ENCODE measurements at places on chromosomes 16 and 17.
A peak's percentile ranks its signal among the peaks of the same experiment; 100 is the strongest.

DNA sequence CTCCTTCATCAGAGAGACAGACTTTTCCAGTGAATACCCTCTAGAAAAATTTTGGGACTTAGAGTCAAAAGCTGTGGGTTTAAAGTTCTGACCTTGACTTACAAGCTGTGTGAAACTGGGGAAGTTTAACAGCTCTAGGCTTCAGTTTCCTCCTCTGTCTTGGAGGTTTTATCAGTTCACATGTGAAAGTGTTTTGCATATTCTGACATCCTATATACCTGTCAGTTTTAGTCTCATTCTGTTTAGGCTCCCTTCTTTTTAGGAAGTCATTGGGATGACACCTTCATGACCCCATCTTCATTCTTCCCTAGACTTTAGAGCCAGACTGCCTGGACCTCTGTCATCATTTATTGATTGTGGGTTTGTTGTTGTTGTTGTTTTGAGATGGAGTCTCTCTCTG, 44.4 kb downstream of the YPEL2 start:
- DNase-seq, result peak; percentile 41

GRCh38 chr16:67976205-67976604, 4.1 kb downstream of the DPEP3 start:
- no peak for DNase-seq

GRCh38 chr17:59785091-59785799, 77.8 kb downstream of the VMP1 start:
- peak; percentile 44 for DNase-seq

DNA sequence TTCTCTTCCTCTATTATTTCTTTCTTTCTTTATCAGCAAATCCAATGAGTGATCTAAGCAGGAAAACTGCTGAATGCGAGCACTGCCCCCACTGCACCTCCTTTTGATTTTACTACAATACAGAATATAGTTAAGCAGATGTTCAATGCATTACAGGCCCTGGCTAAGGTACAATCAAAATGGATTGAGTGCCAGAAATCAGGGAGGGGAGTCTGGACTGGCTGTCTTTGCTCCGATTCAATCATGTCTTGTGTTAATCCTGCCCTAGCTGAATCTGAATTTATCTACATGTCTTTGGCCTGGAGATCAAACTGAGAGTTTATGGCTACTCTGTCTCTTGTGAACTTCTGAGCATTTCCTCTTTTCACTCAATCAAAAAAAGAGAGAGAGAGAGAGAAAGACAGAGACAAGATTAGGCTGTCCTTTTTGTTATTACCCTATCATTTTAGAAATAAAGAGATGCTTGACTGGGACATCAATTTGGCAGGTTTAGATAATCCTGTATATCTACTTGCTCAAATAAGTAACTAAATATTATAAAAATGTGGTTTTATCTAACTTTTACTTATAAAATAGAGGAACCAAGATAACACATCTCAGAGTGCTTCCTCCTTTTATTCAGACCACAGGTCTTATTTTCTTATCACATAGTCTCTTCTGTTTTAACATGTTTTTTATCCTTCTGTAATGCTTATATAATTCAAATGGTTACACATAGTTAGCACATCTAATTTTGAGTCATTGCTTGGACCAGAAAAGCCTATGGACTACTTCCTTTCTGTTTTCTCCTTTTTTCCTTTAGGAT, 656.2 kb downstream of the KCNJ2 start:
- DNase-seq, result no peak

GRCh38 chr16:4787068-4787467, 1.1 kb downstream of the SEPTIN12 start:
- DNase-seq, result no peak

DNA sequence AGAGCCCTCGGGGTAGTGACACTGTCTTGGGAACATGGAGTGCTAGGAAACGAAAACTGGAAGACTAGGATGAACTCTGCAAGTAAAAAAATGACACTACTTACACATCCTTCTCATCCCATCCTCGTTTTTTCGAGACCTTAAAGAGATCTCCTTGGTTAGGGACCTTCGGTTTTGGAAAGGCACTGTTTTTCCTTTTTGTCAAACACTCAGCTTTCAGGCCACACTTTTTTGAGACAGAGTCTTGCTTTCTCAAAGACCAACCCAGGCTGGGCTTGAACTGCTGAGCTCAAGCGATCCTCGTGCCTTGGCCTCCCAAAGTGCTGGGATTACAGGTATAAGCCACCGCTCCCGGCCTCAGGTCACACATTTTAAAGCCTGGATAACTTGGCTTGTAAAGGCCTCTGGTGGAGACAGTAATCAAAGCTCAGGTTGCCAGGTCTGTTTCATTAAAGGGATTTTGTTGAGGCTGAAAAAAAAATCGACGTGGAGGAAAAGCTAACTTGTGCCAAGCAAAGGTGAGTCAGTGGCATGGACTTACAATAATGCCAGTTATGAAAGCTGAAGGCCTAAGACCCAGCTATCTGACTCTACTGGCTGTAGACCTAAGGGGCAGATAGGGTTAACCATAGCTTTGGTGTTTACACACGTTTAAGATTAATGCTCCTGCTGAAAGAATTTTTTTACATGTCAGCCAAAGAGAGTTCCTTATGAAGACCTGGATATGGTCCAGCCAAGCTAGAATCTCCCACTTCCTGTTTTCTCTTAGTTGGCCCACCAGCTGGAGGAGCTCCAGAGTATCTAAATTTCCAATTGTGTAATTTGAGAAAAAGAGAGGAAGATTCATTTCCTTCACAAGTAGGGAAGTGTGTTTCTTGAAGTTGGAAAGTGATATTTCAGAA, 823 bp downstream of the NBR1 start:
- DNase-seq, result peak; percentile 94

DNA sequence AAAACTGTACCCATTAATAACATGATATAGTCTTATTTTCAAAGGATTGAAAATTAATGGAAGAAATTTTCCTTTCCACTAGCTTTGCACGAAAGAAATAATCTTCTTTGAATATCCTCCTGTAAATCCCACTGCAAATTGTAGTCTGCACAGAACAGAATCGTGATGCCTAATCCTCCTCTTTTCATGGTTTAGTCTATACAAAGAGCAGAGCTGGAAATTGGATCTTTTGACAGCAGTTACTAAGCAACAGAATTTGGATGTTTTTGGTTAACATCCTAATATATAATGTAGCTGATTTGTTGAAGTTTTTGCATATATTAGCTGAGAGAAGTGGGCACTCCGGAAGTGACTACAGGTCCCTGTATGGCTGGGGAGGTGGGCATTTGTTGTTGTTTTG, 98.6 kb downstream of the WNT3 start:
- no peak for DNase-seq

DNA sequence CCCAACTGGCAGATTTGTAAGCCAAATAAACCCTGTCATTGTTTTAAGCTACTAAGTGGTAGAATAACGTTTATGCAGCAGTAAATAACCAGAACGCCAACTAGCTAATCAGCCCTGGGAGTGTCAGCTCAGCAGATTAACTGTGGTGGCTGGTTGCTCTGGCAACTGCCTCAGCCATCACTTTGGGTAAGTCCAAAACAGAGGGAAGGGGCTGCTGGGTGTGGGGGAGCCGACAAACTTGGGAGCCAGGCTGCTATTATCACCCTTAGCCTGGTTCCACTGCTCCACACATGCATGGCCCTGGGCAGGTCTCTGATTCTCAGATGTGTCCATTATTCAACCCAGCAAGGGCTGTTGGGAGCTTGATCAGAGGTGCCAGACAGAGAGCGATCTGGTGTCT, 22.2 kb upstream of the RHOT1 start:
- DNase-seq, result no peak

DNA sequence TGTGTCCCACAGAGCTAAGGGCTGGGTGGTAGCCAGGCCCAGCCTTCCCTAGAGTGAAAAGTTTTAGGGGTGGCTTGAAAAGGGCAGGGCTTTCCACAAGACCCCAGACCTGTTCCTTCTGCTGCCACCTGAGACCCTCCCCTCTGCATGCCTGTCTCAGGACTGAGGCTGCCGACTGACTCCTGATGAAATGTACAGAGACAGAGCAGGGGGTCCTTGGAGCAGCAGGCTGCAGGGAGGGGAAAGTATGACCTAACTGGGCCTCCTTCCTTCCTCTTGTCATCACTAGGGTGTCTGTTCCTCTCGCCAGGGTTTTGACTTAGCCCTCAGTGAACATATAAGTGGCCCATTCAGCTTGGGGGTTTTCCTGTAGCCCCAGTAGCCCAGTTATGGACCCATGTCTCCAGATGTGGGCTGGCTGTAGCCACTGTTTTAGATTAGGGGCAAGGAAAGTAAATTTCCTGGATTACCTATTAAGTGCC, 14.9 kb upstream of the NFATC3 start:
- no peak for DNase-seq

GRCh38 chr16:67685388-67686112, 18.9 kb downstream of the C16orf86 start:
- no peak for DNase-seq

GRCh38 chr16:739560-740458, 988 bp downstream of the CIAO3 start:
- DNase-seq, result no peak

DNA sequence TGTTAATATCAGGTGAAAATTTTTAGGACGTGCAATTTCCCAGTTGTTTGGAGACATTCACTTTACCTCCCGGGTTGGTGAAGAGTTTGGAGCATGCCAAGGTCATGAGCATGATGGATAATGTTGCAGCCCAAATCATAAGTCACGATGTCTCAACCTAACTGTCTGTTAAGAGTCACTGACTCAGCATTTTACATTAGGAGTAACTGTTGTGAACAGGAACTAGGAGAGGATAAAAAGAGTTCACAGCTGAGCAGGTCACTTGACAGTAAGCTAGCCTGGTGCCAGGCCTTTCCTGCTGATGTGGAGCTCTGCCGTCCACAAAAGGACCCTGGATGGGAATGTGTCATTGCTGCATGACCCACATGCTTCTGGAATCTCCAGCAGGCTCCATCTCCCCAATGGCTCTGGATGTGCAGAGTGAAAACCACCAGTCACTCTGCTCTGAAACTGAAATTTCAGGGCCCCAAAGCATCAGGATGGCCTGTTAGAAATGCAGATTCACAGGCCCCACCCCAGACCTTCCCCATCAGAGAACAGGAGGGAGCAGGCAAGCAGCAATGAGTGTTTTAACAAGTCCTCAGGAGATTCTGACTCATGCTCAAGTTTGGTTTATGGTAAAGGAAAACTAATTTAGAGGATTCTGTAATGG, 371.6 kb upstream of the MAF start:
- peak; percentile 11 for DNase-seq

DNA sequence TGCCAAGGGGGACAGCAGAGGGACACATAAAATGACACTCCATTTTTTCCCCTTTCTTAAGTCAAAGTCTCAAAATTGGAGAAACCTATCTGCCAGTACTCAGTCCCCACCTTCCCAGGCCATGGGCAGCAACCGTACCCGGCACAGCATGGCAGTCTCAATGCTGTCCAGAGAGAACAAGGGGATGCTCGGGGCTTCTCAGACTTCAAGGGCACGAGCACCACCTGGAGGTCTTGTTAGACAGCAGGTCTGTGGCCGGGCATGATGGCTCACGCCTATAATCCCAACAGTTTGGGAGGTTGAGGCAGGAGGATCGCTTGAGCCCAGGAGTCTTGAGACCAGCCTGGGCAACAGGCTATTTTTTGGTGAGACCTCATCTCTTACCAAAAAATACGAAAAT, 3.2 kb downstream of the DNAH17 start:
- DNase-seq, result no peak

GRCh38 chr16:68227850-68228553, 7.9 kb downstream of the ESRP2 start:
- no peak for DNase-seq

DNA sequence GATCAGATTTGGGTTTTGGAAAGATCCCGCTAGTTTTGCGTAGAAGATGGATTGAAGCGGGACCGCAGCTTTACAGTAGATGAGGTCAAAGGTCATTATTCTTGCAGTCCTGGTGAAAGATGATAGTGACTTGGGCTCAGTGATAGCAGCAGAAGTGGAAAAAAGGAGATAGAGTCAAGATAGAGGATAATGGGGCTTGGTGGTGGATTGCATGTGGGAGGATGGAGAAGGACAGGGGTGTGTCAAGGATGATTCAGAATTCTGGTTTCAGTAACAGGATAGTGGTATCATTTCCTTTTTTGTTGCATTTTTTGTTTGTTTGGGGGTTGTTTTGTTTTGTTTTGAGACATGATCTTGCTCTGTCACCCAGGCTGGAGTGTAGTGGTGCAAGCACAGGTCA, 28.7 kb downstream of the CHD9NB start:
- DNase-seq, result peak; percentile 49

DNA sequence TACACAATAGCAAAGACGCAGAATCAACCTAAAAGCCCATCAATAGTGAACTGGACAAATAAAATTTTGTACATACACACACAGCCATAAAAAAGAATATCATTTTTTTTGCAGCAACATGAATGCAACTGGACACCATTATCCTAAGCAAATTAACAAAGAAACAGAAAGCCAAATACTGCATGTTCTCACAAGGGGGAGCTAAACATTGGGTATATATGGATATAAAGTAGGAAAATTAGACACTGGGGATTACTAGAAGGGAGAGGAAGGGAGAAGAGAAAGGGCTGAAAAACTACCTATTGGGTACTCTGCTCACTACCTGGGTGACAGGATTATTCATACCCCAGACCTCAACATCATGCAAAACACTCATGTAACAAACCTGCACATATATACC, 28.2 kb downstream of the ADAMTS18 start:
- DNase-seq, result no peak

DNA sequence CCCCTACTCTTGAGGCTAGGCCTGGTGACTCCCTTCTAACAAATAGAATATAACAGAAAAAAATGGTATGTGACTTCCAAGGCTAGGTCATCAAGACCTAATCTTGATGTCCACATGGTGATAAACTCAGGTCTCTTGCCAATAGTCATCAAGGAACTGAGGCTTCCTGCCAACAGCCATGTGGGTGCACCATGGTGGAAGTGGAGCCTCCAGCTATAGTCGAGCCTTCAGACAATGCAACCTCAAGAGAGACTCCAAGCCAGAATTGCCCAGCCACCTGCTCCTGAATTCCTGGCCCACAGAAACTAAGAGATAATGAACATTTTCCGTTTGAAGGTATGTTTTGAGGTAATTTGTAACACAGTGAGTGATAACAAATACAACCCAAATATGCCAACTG, 55.9 kb upstream of the SREBF1 start:
- no peak for DNase-seq
